T-helper 22 cell (primary cell): ENCODE measurements at places on chromosomes 16 and 17.

GRCh38 chr16:50114357-50115129 lies 38.6 kb upstream of the TENT4B start:
- no peak for DNase-seq

DNA sequence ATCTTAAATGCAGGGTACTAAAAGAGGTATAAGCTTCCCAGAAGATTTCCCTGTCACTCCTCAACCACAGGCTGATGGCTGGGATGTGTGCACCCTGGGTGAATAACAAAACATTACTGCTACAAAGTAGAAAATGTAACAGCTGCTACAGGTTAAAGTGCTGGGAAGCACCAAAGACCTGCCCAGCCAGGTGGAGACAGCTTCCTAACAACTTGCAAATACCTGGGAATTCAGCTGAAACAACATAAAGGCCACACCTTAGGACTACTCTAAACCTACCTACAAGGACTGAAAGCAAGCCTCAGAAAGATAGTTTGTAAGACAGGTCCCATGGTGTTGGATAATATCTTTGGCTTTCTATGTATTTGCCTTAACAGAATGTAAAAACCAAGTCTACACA lies 118.5 kb downstream of the CEP112 start:
- DNase-seq, result no peak

DNA sequence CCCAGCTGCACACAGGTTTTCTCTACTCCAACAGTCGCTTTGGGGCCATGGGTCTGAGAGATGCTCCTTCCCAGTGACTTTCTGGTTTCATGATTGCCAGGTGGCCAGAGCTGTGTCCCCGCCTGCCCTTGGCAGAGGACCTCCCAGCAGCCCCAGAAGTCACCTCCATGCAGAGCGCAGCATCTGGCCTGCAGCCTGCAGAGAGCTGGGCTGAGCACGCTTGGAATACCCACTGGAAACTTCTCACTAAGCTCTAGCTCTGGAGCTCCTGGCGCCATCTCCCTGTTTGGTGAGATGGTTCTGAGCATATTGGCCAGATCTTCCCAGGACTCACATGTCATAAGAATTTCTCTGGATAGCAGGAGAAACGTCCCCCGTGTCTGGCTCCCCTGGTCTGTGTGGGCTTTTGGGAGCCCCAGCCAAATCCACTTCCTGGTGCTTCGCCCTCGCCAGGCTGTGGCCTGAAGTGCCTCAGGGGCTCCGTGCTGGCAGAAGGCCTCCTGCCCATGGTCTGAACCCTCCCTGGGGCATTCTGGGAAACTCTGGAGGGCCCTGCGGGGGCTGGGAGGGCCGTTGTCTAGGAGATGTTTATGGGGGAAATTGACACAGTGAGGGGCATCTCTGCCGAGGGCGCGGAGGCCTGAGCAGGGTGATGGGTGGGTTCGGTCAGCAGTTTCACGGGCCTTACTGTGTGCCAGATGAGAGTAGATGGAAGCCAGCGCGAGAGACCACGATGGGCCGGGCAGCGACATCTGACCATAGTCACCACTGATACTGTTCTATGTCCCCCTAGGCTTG lies 73.2 kb upstream of the CIBAR2 start:
- no peak for DNase-seq

DNA sequence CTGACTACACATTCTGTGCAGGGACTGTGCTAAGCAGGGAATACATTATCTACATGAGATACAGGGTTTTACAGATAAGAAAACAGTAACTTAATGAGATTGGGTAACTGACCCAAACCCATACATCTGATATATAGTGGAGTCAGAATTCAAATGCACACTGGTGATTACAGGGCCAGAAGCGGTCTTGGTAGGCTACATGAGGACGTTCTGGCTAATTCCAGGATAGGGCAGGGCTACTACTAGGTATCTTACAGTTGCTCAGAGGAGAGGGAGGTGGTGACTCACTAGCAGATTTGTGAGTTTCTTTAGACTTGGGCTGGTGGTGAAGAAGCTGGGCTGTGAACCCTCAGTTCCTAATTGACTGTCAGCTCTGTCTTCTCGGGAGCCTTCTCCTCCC lies 21.4 kb downstream of the TRIM16 start:
- no peak for DNase-seq

DNA sequence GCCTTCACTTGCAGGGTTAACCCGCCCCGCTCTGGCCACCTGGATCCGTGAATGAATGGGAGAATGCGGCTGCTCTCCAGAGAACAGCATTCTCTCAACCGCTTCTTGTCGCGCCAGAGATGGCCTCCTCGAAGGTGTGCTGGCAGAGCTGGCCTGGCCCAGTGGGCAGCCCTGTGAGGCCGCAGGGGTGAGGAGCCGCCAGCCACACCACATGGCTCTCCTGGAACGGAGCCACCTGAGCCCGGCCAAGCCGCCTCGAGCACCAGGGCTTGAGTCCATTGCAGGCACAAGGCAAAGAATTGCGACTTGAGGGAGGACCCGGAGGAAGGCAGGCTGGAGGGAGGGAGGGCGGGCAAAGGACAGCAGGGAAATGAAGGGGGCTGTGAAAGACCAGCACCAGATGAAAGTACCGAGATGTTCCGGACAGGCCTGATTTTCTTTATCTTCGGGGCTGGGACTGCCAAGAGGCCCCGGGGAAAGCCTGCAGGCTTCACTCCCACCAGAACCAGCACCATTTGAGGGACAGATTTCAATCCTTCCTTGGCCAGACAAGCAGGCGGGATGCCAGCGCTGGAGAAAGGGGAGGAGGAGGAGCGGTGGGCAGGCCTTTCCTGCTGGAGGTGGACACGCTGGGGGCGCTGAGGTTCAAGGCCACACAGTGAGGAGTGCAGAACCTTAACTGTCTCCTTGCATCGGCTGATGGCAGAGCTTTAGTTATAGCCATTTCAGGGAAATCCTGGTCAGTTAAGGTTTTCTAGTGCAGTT lies 69.4 kb downstream of the MRC2 start:
- DNase-seq, result no peak

DNA sequence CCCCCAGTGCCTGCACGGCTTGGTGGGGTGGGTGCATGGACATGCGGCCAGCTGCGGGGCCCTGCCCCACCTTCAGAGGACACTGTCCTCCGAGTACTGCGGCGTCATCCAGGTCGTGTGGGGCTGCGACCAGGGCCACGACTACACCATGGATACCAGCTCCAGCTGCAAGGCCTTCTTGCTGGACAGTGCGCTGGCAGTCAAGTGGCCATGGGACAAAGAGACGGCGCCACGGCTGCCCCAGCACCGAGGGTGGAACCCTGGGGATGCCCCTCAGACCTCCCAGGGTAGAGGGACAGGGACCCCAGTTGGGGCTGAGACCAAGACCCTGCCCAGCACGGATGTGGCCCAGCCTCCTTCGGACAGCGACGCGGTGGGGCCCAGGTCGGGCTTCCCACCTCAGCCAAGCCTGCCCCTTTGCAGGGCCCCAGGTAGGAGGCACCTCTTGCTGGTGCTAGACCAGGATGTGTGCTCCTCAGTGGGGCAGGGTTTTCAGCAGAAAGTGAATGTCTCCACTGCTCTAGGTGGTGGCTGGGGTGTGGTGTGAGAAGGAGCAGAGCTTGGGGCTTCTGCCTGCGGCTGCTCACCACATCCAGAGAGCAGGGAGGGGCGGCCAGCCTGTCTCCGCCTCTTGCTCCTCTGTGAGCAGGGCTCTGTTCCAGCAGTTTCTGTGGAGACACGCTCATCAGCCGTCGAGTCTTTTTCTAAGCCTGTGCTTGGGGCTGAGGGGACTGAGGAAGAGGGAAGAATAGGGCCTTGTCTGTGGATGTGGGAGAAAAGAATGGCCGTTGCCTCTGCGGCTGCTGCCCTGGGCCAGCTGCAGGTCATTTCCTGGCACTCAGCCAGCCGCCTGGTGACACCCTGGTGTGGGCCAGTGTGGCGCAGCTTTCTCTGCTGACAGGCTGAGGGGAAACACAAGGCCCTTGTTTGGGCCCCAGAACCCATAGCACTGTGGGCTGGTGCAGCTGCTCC lies 2.2 kb downstream of the ZNF276 start:
- DNase-seq, result peak; percentile 81

GRCh38 chr17:61897548-61898180 lies 30.1 kb downstream of the INTS2 start:
- DNase-seq, result no peak

DNA sequence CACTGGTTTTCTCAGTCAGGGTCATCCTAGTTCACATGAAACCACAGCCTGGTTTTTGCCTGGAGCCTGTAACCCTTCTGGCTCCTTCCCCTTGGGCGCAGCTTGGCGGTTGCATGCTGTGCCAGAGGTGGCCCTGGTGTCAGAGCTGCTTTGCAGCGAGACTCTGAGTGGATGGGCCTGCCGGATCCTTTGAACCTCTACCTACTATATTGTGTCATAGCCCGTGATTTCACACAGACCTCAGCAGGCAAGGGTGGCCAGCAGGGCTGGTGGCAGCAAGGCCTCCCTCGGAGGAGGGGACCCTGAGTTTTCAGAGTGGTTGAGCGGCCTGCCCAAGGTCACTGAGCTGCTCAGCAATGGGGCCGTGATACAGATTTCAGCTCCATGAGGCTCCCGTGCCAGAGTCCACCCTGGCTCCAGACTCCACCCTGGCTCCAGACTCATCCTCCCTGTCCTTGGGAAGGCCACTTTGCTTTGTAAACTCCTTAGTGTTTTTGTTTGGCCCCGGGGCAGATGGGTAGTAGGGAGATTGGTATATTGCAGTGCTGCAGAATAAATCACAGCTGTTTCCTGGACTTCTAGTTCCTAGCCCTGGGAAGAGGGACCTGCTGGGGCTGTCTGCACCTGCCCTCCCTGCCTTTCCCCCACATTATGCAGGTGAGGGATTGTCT lies 9.7 kb downstream of the MPRIP start:
- DNase-seq, result no peak

GRCh38 chr17:76049239-76049638 lies 22.1 kb upstream of the EVPL start:
- no peak for DNase-seq

GRCh38 chr17:16211590-16211989 lies 3.7 kb downstream of the NCOR1 start:
- DNase-seq, result no peak

DNA sequence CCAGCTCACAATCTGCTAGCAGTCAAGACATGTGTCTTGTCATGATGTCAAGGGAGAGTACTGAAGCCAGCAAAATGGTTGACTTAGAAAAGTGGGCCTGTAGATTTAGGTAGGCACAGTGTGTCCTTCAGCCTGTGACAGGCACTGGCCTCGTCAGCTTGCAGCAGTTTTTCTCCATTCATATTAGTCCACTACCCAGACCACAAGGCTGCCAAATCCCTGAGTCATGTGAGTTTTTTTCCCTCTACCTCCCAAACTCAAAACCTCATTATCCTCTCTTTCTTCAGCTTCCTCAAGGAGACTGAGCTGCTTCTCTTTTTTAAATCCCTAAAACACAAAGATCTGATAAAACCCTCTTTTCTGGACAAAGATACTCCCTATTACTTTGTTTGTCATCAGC lies 102.6 kb upstream of the HS3ST3A1 start:
- DNase-seq, result no peak

DNA sequence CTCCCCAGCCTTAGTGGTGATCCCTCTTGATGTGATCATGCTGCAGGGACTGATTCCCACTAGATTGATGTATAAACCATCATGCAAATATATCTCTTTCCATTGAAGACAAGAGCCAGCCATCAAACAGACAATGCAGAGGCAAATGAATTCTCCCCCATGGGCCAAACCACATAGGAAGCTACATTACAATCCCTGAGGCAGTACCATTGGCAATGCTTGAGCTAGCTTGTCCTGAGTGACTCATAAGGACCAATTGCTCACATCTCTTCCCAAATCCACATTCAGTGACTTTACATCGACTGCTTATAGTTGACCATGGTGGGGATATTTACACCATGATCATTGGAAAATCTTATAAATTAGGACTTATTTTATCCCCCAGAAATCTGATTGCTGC lies 242.2 kb downstream of the SHISA9 start:
- DNase-seq, result no peak

- DNase-seq, result no peak
Measured at GRCh38 chr17:27520491-27521185, 64.4 kb downstream of the KSR1 start.

DNA sequence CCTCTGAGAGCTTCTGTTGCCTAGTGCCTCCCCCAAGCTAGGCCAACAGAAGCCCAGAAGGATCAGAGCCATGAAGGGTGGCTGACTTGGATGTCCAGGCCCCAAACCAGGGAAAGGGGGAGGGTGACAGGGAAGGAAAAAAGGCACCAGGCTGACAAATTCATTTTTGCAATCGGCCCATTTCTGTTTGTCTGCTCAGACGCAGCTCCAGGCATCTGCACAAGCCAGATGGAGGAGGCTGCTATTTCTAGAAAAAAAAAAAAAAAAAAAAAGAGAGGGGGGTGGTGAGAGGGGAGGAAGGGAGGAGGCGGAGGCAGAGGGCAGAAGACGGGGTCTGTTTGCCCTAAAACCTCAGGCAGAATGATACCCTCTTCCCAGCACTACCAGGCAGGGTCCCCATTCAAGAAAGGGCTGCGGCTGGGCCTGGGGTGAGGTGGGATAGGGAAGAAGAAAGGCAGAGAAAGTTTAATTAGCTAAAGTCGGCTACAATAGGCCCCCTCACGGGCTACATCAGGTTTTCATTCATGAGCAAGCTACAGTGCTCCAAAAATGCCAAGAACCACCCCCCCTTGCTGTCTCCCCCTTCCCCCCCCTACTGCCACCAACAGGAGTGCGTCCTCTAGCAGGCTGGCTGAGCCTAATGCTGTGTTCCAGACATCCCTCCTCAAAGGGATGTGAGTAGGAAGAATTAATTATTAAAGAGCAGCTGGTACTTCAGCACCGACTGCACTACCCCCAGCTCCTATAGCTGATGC lies 2.4 kb downstream of the HDAC5 start:
- DNase-seq, result no peak

DNA sequence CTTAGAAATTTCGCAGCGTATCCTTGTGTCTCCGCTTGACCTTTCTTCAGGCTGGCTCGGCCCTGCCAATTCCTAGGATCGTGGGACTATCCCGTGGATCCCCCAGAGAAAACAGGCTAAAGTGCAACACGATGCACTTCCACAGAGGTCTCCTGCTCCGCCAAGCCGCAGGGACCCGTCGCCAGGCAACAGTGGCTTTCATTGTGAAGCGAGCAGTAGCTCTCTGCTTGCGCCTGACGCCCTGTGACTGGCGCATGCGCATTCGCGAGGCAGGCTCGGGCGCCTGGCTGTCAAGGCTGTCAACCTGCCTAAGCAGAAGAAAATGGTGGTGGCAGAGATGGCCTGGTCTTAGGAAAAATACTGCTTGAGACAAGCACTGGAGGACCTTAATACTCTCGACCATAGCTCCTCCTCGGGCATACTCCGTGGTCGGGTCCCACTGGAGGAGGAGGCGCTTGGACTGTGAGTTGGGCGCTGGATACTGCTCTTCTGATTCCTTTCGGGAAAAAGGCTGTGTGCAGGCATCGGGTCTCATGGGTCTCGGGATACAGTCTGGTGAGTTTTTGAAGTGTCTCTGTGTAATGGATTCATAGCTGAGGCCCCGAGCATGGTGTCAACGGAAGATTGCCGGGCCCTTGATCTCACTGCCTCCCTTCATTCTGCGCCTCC lies 2336.1 kb downstream of the TP53TG3F start:
- no peak for DNase-seq
